ENCODE measurements at places on chromosomes 3 and 15.

GRCh38 chr3:50241713-50242380, 5.8 kb downstream of the GNAI2 start:
- no peak for DNase-seq

DNA sequence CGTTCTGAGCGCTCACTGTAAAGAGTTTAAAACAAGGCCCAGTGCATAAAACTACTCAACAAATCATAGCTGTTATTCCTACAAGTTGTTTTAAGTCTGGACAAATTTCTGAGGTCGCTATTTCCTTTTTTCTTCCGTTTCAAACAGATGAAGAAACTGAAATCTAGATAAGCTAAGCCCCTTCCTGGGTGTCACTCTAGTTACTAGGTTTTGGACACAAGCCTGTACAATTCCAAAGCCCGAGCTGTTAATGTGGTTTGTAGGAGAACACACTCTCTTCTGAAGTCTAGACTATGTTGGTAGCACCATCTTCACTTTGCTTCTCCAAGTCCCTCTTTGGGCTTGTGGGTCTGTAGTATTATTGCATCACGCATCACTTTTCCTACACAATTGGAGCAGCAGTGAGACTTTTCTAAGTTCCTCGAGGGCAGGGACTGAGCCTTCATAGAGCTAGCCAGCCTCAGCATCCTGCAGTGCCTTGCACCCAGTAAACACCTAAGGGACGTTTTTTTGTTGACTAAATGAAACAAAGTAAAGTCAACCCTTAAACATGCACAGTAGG, 142.6 kb upstream of the PROK2 start:
- no peak for DNase-seq

GRCh38 chr15:73794443-73795133, 41.4 kb upstream of the INSYN1 start:
- no peak for DNase-seq

- DNase-seq = no peak
These were observed 29.5 kb upstream of the FAM107A start for GRCh38 chr3:58606693-58607092.

DNA sequence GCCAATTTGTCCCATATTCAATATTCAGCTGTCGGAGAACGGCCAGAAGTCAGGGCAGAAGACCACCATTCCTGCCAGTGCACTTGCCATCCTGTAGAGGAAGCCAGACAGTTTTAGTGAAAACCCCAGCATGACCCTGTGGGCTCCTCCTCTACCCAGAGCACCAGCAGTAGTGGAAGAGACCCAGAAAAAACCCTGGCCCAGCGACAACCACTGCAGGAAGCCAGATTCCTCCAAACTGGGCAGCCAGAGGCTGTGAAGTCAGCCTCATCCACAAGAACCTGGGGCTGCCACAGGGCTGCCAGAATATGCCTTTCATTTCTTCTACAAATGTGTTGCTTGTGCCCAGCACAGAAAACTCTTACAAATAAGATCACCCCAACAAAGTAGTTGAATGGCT, 67.3 kb downstream of the HMCES start:
- no peak for DNase-seq

- DNase-seq = no peak
These were observed 77.4 kb downstream of the FLNB start for GRCh38 chr3:58085616-58086015.

DNA sequence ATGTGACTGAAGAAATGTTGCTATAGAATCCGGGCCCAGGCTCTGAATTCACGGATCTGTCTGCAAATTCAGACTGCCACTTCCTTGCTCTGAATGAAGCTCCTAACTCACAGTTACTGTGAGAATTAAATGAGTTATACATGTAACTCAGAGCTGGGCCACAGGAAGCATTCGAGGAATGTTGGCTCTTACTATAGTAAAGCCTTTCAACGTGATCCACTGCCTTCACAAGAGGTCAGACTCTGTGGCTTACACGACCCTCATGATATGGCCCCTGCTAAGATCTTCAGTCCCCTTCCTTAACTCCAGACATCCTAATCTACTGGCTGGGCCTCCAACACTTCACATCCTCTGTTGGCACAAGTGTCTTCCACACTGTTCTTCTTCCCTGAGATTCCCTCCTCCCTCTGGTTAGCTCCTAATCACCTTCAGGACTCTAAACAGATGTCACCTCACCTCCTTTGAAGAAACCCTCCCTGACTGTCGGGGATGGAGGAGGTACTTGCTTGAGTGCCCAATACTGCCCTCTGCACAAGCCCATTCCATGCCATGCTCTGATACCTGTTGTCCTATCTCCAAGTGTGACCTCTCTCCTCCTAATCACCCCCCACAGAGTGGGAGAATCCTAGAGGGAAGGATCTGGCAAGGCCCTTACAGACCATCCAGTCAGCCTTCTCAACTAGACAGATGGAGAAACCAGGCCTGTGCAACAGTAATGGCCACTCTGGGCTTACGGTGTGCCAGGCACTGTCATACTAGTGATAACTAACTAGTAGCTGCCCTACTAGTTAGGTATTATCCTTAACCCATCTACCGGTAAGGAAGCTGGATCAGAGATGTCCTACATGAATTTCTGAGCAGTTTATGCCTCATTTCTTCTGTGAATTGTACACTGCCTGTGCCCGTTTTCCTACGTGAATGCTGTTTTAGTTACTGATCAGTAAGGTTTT, 1.3 kb downstream of the ACTR8 start:
- no peak for DNase-seq

GRCh38 chr3:195906865-195907683, 1.3 kb downstream of the TNK2 start:
- DNase-seq = peak; percentile 61

DNA sequence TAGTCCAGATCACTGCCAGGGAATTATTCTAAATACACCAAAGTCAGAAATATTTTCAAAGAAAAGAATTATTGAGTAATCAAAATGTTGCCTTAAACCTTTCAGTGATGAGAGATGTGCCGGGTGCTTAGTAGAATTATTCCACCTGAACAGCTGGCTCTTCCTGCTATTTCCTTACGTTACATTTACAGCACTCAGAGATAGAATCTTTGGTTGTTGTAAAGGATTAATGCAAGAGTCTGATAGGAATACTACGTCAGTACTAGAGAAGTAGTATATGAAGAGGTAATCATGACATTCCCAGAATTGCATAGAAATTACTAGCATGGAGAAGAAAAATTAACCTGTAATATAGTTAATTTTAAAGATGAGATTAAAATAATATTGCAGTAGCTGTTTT, 50.9 kb upstream of the ZDHHC23 start:
- no peak for DNase-seq

DNA sequence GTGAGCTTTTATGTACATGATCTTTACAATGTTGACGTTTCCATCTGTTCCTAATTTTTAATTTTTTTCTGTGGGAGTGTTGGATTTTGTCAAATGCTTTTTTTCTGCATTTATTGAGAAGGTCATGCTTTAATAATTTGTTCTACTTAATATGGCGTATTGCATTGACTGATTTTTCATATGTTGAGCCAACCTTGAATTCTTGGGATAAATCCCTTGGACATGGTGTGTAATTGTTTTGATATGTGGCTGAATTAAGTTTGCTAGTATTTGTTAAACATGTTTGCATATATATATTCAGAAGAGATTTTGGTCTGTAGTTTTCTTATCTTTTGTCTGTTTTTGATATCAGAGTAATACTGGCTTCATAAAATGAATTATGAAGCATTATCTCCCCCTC, 256.7 kb downstream of the EDEM1 start:
- no peak for DNase-seq

DNA sequence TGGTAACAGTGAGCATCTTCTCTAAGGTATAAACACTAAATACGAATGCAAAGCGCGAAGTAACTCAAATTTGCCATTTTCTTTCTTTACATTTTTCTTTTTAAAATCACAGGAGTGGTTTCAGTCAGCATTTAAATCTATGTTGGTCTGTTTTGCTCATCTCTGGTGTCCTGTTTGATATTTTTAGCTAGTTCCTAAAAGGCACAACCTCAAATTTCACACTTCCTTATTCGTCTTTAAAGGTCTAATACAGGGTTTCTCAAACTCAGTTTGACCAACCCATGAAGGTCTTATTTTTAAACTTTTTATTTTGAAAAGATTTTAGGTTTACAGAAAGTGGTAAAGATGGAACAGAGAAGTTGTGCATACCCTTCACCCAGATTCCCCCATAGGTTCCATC, 201.1 kb downstream of the MAGI1 start:
- no peak for DNase-seq

GRCh38 chr3:11909726-11910125, 63.0 kb upstream of the TAMM41 start:
- no peak for DNase-seq

DNA sequence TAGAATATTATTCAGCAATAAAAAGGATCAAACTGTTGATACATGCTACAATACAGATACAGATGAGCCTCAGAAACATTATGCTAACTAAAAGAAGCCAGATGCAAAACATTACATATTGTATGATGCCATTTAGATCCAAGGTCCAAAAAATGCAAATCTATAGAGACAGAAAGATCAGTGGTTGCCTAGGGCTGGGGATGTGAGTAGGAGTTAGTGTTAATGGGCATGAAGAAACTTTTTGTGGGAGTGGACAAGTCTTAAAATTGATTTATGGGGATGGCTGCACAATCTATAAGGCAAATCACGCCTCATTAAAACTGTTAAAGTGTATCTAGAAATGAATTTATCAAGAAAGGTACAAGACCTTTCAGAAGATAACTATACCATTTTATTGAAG, 45.0 kb downstream of the EHHADH start:
- DNase-seq = no peak

- DNase-seq = no peak
These were observed 46.2 kb upstream of the NR2C2 start for GRCh38 chr3:14900881-14901873.

DNA sequence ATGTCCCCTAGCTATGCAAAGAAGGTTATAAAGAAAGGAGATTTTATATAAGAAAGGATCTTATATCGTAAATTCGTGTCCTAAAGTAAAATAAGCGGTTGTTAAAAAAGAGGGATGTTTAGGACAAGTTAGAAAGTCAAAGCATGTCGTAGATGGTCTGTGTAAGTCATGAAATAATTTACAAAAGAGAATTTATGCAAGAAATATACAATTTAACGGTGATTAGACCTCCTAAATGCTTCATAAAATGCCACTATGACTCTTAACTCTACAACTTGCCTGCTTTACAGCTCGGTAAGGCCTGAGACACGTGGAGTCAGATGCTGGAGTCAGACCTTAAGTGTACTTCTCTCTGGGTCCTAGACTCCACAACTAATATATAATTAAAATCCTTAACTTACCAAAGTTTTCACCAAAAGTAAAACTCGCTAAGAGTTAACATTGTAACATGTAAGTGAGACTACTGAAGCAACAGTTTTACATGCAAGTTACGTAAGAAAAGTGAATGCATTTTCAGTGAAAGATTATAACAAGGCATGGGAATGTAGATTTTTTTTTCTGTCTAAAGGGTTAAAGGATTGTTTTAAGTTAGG, 13.3 kb upstream of the SRPRB start:
- no peak for DNase-seq
